ENCODE measurements at places on chromosomes 2 and 18.

DNA sequence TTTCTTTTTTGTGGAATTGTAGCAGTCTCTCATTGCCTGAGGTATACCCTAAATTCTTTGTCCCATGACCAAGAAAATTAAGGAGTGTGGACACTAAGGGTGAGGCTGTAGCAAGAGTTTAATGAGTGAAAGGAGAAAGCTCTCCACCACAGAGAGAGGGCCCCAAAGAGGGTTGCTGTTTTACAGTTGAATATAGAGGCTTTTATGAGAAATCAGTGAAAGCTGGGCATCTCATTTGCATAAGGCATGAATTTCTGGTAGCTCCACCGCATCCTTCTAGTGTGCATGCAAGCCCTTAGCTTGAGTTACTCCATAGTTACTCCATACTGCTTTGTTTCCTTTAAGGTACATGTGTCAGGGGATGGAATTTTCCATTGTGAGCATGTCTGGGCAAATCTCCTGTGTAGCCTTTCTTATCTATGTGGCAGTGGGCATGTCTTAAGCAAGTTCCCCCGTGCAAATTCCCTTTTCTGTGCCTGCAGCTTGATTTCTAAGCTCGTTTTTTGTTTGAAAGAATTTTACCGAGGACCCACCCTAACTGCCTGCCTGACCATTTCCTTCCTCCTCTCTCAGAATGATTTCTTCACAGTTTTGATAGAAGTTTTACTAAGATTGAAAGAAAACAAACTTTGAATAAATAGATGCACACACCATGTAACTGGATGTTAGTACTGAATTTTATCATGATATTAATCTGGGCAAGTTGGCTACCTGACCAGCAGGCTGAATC lies 218.9 kb downstream of the PARD3B start:
- DNase-seq: no peak

GRCh38 chr2:130901061-130901460 lies 64.3 kb downstream of the ARHGEF4 start:
- DNase-seq: no peak

DNA sequence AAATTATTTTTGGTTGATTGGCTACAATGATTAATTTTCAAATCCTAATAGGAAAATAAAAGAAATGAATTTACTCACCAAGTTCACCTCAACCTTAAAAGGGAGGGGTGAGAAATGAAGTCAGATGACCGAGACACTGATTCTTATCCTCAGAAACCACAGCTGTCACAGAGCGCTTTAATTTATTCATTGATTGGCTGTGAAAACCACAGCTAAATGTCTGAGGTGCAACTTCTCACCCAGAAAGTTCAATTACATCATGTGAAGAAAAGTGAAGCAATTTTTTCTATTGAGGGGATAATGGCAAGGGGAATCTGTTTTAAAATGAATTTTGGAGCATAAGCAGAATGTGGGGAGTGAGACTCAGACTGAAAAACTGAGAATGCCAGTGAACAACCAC lies 128.4 kb downstream of the RNF152 start:
- no peak for DNase-seq

GRCh38 chr2:46847185-46847710 lies 68.4 kb downstream of the MCFD2 start:
- no peak for DNase-seq

- DNase-seq: no peak
Measured at GRCh38 chr2:29618024-29618423, 303.4 kb downstream of the ALK start.

GRCh38 chr2:137973280-137973679 lies 9.0 kb downstream of the HNMT start:
- no peak for DNase-seq

DNA sequence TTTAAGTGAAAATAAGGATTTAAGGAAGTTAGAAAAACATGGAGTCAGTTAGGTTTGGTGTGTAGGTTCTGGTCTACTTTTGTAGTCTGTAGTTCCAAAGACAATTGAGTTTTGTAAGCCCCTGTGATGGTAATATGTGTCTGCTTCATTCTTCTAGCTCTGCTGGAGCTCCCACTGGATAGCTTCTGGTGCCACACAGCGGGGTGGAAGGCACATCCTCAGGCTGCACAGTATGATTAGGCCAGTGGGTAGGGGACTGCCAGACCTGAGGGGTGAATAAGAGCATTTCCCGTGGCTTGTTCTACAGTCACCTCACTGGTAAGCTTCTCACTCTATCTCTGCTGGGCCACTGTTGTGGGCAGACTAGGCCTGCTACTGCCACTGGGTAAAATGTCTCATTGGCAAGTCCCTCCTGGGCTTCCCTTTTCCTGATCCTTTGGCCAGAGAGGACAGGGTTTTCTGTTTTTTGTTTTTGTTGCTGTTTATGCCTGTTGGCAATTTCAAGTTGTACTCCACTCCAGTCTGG lies 44.5 kb downstream of the TMEM131 start:
- DNase-seq: no peak

- peak; percentile 16 for DNase-seq
Measured at GRCh38 chr2:206800506-206801417, 35.4 kb downstream of the FASTKD2 start.

- DNase-seq: no peak
Measured at GRCh38 chr18:73719611-73720010, 428.0 kb downstream of the FBXO15 start.

- no peak for DNase-seq
Measured at GRCh38 chr18:37184209-37184868, 355.4 kb downstream of the KIAA1328 start.

DNA sequence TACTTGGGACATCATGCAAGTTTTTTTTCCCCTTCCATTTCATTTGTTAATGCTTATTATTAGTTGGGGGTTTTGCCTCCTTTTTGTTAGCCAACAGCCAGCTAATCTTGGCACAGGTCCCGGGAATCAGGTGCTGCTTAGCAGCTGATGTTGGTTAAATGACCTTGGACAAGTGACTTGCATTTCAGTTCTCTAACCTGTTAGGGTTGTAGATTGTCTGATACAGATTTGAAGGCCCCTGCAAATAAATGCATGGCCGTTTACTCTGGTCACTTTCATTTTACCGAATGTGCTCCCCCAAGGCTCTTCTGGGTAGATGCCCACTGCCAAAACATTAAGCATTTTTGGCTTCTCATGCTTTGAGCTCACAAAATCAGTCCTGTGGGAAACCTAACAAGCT lies 120.9 kb downstream of the SPTBN1 start:
- no peak for DNase-seq

GRCh38 chr2:22360735-22361374 lies 1024.1 kb upstream of the KLHL29 start:
- no peak for DNase-seq

DNA sequence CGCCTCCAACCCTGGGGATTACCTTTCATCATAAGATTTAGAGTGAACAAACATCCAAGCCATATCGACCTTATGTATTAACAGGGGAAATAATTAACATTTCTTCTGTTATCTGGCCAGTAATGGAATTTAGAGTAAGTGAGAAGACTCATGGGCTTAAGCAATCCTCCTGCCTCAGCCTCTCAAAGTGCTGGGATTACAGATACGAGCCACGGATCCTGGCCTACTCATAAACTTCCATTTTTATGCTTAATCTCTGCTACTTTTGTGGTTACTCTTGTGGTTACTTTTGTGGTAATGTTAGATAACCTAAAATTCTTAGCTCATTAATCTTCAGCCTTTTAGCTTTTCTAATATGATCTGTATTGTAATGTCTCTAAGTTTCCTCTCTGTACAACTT lies 159.3 kb upstream of the SLC8A1 start:
- no peak for DNase-seq

DNA sequence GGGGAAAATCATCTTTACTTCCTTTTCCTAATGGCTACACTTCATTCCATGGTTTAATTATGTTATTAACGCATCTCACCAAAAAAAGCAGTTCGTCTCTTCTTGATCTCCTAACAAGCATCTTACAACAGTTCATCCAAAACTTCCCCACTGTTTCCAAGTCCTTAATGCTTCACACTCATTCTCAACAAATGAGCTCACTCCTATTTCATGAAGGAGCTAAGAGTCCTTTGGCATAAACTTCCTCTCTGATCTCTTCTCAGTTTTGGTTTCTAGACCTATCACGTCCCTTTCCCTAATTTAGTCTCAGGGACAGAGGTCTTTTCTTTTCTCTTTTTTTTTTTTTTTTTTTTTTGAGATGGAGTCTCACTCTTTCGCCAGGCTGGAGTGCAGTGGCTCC lies 205.9 kb upstream of the SLC39A10 start:
- DNase-seq: no peak
